ENCODE measurements at places on chromosomes 11 and 22.

- DNase-seq, result no peak
These were observed 87.5 kb upstream of the RRM1 start for GRCh38 chr11:4006946-4007680.

- no peak for DNase-seq
These were observed 2.5 kb downstream of the LARGE2 start for GRCh38 chr11:45924927-45925326.

DNA sequence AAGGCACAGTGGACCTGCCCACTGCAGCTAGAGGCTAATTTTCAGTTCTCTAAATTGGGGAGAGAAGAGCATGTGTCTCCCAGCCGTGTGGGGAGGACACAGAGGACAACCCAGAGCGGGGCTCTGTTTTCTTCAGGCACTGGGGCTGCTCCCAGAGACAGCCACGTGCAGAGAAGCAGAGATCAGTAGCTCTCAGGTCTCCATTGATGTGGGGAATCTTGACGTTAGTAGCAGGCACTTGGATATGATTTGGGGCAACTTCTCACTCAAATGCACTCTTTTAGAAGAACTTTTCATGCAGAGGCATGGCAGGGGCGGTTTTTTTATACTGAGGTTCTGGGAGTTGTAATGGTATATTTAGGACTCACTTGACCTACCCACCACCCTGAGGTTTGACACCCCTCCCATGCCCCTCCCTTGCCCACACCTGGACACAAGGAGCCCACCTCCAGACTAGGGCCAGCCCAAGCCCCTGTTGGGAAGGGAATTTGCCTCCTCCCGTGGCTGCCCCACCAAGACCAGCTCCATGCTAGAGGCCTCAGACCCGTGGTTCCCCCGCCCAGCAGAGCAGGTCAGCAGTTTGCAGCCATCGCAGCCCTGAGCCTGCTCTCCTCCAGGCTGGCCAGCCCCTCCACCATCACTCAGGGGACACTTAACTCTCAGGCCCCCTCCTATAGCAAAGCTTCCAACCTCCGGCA, 94.2 kb upstream of the RTL6 start:
- no peak for DNase-seq

DNA sequence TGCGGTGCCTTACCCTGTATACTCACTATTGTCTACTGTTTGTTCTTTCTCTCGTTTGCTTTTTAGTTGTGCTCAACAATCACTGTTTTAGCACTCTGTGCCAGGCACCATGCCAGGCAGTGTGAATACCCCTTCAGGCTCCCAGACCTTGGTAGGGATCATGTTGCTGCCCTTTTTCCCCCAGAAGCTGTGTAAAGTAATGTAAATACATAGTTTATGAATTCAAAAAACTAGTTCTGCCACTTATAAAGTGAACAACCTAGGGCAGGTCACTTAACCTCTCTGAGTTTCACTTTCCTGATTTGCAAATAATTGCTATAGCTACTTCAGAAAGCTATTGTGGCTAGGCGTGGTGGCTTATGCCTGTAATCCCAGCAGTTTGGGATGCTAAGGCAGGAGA, 81.0 kb upstream of the CTSC start:
- DNase-seq, result no peak

DNA sequence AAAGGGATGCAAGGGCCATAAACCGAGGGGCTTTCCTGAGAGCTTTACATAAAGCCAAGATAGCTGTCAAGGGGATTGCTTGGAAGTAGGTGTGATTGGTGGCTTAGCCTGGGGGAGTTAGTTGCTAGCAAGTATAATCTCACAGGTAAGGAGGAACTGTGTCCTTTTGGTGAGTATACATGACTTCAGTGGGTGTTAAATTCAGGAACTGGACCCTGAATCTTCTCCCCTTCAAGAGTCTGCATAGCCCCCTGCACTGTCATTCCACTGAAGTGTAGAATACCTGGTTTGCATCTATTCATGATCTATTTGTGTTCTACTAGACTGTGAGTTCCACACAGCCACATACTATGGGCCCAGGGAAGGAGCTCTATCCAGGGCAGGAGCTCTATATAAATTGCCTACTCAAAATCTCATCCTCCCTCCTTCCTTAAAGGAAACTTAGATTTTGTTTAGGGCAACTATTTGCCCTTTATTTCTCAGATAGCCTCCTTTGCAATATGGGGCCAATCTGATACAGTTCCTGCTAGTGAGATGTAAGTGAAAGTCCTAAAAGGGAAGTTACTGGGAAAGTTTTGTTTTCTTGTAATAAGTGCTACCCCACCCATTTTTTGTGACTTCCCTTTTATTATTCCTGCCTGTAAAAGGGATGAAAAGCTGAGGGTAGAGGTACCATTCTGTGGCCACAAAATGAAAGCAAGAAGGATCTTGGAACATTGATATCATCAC, 120.5 kb downstream of the PGR start:
- DNase-seq, result no peak

GRCh38 chr11:13238879-13239514, 38.6 kb upstream of the BMAL1 start:
- peak; percentile 58 for DNase-seq

GRCh38 chr11:27963370-27963769, 144.6 kb downstream of the KIF18A start:
- DNase-seq, result no peak

DNA sequence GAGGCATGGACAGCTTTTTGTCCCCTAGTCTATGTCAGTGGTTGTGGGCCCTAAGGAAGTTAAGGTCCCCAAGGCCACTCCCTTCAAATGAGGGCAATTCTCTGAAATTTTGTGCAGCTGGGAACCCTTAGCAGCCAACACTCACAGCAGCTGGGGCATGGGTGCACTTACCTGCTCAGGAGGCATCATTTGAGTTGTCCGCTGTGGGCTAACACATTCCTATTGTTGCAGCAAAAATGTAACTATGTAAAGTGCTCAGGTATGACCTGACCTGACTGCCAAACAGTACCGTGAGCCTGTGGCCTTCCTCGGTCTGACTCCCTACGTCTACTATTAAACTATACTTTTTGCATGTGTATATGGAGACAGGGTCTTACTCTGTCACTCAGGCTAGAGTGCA, 5.8 kb upstream of the MRTFA start:
- DNase-seq, result no peak

- no peak for DNase-seq
These were observed 51.7 kb downstream of the FLI1 start for GRCh38 chr11:128745311-128746136.

DNA sequence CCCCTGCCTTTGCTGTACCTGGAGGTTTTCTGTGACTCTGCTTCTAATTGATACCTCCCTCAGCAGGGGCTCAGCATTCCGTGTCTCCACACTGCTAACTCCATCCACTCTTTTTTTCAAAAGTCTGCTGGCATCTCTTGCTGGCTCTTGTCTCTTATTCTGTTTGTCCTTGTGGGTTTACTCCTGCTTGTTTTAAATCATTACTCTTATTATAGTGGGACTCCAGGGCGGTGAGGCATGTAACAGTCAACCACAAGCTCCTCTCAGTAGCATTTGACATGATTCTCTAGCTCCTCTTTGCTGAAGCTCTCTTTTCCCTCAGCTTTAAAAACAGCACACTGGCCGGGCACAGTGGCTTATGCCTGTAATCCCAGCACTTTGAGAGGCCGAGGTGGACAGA, 260.2 kb upstream of the NARS2 start:
- no peak for DNase-seq

- no peak for DNase-seq
These were observed 315.6 kb downstream of the RAB38 start for GRCh38 chr11:87859636-87860035.

Measured in RWPE1 (cell line).